HuH-7.5 (cell line): ENCODE measurements at places on chromosomes 5 and 9.

DNA sequence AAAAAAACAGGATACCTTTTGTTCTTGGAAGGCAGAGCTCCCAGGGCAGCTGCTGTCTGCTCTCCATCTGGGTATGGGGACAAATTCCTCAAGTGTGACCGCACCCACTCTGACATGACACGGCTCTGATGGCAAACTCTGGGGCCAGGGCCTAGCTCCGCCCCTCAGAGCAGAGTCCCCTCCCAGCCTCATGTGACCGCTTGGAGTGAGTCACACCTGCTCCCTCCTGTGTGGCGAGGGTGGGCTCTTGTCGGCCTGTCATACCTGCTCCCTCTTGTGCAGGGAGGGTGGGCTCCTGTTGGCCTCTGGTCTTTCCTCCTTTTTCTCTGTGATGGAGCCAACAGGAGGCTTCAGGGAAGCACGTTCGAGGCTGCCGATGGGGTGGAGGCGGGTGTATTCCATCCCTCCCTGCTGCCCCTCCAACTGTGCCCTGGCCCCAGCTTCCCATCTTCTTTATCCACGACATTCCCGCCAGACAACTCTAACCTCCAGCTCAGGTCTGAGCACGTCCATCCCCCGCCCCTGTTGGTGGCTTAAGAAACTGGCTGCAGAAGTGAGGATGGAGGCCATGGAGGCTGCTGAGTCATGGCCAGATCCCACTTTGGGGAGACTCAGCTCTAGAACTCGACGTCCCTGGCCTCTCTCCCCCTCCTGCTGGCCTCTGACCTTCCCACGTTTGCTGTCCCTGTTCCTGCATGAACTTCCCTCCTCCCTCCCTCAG is 65.3 kb downstream of the OLFM1 start:
- peak; percentile 54 for DNase-seq

DNA sequence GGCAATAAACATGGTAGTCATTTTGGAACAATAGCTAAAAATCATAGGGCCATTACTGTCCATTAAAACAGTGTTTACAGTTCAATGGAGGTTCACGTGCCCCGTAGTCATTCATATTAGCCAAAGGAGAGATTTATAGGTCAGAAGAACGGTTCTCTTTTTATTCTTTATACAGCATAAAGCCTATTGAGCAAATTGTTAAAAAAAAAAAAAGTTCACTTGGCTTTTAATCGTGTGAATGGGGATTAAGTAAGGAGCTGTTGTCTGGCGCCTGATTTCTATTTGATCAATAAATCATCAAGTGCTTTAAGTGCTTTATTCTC is 69.1 kb upstream of the TBCA start:
- DNase-seq: no peak

DNA sequence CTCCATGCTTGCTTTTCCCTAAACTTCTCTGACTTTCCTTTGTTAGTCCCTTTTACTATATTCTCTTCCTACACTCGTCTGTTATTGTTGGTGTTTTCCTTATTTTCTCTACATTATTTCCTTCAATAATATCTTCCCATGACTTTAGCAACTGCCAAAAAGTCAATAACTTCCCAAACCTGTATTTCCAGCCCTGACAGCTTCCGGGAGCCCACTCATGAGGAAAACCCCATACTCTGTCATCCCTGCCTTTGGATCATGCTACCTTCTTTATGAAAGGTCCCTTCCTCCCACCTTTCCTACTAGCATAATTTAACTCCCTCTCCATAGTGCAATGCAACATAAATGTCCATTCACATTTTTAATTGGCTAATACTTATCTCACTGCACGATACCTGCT is 144.0 kb upstream of the CDH6 start:
- no peak for DNase-seq

GRCh38 chr9:92059661-92060060 is 55.6 kb downstream of the SPTLC1 start:
- no peak for DNase-seq

DNA sequence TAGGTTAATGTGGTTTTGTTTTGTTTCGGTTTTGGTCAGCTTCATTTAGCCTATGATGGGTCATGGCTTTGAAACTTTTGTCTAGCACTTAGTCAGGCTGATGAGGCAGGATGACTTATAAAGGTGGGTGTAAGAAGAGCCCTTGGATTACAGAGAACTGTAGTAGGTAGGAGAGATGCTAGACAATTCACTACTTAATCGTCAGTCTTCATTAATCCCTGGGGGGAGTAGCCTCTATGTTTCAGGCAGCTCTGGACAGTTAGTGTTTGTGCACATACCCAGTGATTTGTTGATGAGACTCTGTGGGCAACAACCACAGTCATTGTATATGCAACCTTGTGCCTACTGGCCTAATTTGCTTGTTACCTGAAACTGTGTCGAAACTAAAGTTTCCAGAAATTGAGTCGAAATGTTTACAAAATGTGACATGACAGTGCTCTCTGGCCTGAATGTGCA is 113.3 kb downstream of the MTREX start:
- DNase-seq: no peak

DNA sequence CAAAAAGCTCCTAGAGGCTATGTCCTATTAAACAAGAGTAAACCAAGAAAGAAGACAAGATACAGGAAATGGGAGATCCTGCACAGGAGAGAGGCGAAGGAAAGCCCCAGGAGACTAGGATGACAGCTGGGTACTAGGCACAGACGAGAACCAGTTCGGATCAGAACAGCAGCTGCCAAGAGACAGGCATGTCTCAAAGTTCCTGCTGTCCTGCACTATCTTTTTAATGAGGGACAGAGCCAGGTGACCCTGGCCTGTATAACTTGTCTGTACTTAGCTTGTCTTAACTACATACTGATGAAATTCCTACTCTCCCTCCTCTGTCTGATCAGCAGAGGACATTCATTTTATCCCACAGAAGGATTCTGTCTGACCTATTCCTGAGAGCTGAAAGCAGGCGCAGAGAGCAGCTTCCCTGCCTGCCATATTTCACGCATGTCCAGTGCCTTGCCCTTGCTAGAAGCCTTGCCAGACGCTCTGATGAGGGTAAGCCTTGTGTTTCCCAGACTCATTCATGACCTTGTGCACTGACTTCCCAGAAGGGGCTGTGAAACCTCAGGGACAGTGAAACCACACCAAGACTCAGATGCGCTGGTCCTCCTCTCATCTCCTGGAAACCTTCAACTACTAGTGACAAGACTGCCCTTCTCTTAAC is 24.7 kb downstream of the TSC1 start:
- no peak for DNase-seq

DNA sequence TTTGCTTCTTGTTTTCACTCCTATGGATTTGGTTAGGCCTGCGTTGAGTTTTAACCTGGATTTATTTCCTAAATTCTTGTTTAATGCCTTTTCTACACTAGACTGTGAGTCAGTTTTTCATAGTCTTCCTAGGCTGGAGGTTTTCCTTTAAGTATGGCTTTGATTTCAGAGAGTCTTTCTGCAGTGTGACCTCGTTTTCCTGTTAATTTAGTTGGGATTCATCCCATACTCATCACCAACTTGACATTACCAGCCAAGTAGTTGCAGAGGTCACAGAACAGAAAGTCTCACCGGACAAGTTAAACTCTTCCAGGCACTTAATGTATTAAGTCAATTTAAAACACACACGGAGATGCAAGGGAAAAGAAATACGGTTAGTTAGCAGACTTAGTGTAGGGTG is 29.7 kb upstream of the AUH start:
- no peak for DNase-seq

DNA sequence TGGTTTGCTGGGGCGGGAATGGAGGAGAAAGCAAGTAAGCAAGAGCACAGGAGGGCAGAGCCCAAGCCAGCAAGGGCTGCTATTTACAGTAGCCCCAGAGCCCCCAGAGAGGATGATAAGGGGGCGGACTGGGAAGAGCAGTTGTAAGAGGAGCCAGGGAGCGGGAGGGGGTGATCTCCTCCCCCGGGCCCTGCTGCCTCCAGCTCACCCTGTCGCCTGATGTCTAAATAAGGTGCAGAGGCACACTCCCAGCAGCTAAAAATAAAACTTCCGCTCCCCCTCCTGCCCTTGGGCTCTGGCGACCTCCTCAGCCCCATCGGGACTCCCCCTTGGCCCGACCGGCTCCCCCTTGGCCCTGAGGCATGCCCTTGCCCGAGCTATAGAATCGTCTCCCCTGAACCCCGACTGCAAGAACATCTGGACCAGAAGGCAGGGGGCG is 14.4 kb upstream of the CCDC69 start:
- DNase-seq: no peak

DNA sequence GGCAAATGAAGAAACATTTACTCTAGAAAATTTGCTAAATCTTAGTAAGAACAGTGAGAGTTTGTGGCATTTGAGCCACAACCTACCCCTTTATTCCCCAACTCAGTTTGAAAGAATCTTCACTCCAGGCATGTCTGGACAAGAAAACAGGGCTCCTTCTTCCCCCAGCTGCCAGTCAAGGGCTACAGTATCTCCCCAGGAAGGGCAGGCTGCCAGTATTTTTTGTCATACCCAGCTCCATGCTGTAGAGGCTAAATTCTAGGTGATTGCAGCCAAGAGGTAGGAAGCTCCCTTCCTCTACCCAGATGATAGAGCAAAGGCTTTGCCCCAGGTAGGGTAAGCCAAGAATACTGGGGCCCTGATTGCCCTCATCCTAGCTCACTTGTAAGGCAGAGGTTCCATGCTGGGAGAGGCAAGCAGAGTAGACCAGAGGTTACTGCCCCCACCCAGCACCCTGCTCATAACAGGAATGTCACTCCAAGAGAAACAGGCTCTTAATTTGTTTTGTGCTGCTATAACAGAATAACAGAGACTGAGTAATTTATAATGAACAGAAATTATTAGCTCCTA is 20.0 kb upstream of the GRPEL2 start:
- DNase-seq: no peak

GRCh38 chr5:149072376-149072775 is 9.5 kb upstream of the SH3TC2 start:
- DNase-seq: no peak

DNA sequence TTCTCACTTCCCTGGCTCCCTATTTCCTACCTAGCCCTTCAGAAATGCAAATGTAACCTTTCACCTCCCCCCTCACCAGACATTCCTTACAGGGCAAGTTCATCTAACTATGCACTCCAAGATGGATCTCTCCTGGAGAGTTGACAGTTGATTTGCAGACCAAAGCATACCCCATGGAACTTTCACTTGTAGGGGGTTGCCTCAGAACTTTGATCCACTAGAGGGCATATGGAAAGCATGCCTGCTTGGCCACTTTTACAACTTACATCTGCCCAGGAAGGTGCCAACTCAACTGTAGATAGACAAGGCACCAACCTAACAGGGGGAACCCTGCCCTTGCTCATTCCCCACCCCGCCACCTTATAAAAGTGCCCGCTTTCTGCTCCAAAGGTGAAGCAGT is 187.8 kb downstream of the NXNL2 start:
- DNase-seq: no peak

GRCh38 chr9:107437716-107438115 is 51.9 kb downstream of the KLF4 start:
- no peak for DNase-seq

GRCh38 chr9:87420884-87421283 is 76.8 kb upstream of the DAPK1 start:
- no peak for DNase-seq

GRCh38 chr9:109403116-109403515 is 82.3 kb upstream of the EPB41L4B start:
- no peak for DNase-seq

- DNase-seq: no peak
Measured at GRCh38 chr9:85020791-85021190, 351.3 kb downstream of the NTRK2 start.

DNA sequence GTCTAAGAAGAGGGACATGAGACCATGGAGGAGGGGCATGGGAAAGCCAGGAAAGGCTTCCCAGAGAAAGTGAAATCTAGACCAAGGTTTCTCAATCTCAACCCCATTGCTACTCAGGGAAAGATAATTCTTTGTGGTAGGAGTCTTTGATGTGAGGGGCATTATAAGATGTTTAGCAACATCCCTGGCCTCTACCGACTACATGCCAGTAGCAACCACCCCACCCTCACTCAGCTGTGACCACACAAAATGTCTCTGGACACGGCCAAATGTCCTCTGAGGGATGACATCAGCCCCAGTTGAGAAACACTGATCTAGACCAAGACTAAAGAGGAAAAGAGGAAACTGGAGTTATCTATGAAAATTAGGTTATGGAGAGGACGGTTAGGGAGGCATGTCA is 298.5 kb upstream of the KIF2A start:
- no peak for DNase-seq

DNA sequence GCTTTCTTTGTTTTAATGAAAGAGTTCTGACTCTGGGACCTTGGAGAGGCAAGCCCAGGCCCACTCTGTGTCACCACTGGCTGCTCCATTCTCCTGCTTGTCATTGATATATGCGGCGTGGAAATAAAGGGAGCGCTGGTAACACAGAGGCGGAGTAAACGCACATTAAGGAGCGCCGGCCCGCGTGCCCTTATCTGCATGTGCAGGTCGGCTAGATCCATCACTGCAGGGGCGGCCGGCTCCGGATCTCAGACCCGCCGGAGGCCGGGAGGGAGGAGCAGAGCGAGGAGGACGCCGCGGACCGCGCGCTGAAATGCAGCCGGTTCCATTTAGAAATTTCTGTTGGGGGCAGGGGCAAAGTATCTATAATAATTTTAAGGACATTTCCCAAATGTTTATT is 70.8 kb downstream of the MRPL36 start:
- DNase-seq: no peak

DNA sequence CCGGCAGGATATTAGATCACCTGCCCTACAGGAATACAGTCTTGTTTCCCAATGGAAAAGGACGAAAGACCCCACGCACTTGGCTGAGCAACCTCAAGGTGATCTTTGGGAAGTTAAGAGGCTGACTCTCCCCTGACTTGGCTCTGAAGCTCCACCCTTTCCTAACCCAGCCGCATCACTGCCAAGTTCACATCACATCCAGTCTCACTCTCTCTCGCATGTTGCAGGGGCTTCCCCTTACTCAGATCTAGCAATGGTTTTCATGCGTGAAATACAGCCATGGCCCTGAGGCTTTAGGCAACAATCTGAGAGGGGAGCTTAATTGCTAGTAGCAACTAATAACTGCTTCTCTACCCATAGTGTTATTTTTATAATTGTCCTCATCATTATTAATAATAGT is 211.6 kb downstream of the DOCK8 start:
- DNase-seq: no peak

- no peak for DNase-seq
Measured at GRCh38 chr5:172638209-172638768, 2.8 kb upstream of the NEURL1B start.

- peak; percentile 46 for DNase-seq
Measured at GRCh38 chr9:33166231-33167083, 679 bp downstream of the B4GALT1 start.

GRCh38 chr5:160959804-160960203 is 107.8 kb upstream of the ATP10B start:
- no peak for DNase-seq

DNA sequence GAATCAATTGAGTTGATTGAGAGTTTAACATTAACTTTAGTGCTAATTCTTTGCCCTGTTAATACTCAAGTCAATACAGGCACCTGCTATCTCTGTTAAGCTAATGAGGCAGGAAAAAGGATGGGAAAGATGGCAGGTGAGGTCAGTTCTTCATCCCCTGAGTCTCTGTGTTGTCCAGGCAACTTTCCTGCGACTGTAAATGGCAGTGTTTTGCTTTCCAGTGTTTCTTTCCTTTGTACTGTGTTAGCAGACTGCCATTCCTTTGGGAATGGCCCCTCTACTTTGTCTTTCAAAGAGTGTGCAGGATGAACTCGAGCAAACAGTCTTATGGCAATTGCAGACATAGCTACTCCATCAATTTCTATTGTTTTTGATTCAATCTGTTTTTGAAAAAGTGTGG is 202.2 kb upstream of the VLDLR start:
- no peak for DNase-seq

- no peak for DNase-seq
Measured at GRCh38 chr5:172872997-172873491, 39.0 kb downstream of the ERGIC1 start.
